ENCODE measurements at places on chromosomes 1 and 21. TPM values are rescaled to one million over a fixed set of nuclear protein-coding genes. Genes with fewer than 3 reads are reported as not detected.

KIAA0040 gene
- total RNA-seq = 27.6 TPM

DNA sequence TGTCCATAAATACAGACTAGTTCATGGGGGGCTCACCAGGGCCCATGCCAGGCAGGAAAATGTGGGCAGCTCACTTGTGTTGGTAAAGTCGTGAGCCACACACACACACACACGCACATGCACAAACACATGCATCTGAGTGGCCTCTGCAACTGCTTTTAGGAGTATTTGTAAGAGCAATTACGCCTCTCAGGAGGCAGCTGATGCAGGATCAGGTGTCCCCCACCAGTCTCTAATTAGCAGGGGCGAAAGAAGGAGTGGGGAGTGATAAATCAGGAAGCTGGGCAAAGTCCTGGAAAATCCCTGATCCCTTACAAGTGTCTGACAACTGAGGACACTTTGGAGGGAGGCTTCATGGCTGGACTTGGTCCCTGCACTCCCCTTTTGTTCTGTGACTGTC lies 5.7 kb upstream of the IVL start:
- peaks cover under 1% of the 10 kb centered on the region for H3K4me1 ChIP-seq
- no peak for DNase-seq
- no peak overlapping the region for H3K4me3 ChIP-seq
- peaks cover 19% of the 10 kb centered on the region for H3K27me3 ChIP-seq

DNA sequence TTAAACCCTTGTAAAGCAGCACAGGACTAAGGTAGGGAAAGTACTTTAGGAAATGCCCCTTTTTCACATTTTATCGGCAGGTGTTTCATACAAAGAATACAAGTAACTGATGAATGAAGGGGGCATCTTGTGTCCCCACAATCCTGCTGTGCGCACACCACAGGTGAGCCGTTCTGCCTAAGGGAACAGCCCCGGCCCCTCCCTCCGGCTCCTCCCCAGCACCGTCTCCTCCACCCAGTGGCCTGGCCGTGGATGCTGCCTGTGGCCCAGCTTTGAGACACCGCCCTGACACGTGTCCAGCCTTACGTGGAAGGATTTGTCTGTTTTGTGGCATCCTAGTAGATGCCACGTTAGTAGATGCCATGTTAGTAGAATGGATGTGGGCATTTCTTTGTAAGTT lies 12.8 kb downstream of the FAAP20 start:
- no peaks in the 10 kb centered on the region for H3K4me1 ChIP-seq
- DNase-seq = no peak
- H3K27me3 ChIP-seq = no peaks in the 10 kb centered on the region
- H3K36me3 ChIP-seq = no peaks in the 10 kb centered on the region
- H3K27ac ChIP-seq = no peak overlapping the region

GRCh38 chr1:185646202-185646683 lies 87.9 kb upstream of the HMCN1 start:
- H3K27me3 ChIP-seq = no peaks in the 10 kb centered on the region
- H3K36me3 ChIP-seq = peaks cover 4% of the 10 kb centered on the region
- H3K27ac ChIP-seq = peak overlapping the region; percentile 70
- no peak overlapping the region for H3K4me3 ChIP-seq
- peaks cover 41% of the 10 kb centered on the region for H3K4me1 ChIP-seq
- DNase-seq = no peak

CD1E gene
- not detected for total RNA-seq

ELF3 gene
- 0.30 TPM for total RNA-seq

CLCNKA gene
- total RNA-seq = not detected

DNA sequence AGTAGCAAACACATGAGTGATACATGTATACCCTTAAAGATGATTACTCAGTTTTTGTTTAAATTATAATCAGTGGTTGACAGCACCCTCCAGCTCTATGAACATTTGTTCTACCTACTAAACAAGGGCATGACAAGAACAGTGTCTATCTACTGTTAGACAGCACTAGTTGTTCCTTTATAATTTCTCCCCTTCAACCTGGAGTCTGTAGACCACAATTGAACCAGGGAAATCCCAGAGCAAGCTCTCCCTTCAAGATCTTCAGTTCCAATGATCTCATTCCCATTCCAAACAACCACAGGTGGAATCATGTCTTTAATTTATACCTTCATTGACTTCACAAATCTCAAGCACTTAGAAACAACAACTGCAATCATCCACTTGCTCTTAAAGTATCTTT lies 216.1 kb downstream of the HHIPL2 start:
- H3K4me1 ChIP-seq = no peaks in the 10 kb centered on the region
- no peak overlapping the region for H3K4me3 ChIP-seq
- no peaks in the 10 kb centered on the region for H3K27me3 ChIP-seq
- DNase-seq = no peak
- peaks cover 1% of the 10 kb centered on the region for H3K36me3 ChIP-seq
- H3K27ac ChIP-seq = no peak overlapping the region

ATP6V0B gene
- 122 TPM for total RNA-seq

GRCh38 chr1:187038784-187039183 lies 210.0 kb downstream of the PLA2G4A start:
- no peak overlapping the region for H3K4me3 ChIP-seq
- H3K36me3 ChIP-seq = no peaks in the 10 kb centered on the region
- no peak overlapping the region for H3K27ac ChIP-seq
- no peak for DNase-seq
- no peaks in the 10 kb centered on the region for H3K4me1 ChIP-seq
- peaks cover 7% of the 10 kb centered on the region for H3K27me3 ChIP-seq

RBP7 gene
- not detected for total RNA-seq

DNA sequence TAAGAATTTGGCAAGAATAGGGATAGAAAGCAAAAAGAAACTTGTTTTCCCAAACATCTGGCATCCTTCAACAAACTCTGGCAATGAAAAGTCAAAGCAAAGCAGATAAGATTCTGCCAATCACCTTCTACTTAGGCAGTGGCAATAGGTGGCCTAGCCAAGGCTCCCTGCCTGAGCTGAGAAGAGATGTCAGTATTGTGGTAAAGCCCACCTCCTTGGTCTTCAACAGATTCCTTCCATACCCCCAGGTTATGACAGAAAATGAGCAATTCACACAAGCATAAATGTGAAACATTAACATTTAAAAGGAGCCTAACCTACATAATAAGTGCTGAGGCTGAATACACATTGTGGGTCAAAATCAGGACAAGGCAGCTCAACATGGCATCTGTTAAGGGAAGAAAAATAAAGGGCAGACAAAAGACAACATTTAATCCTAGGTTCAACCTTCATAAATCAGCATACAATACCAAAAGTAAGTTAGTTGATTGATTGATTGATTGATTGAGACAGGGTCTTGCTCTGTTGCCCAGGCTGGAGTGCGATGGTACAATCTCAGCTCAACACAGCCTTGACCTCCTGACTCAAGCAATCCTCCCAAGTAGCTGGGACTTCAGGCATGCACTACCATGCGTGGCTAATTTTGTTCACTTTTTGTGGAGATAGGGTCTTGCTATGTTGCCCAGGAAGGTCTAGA lies 123.1 kb downstream of the AKT3 start:
- no peak overlapping the region for H3K4me3 ChIP-seq
- H3K4me1 ChIP-seq = peaks cover 32% of the 10 kb centered on the region
- no peaks in the 10 kb centered on the region for H3K27me3 ChIP-seq

LCE3E gene
- not detected for total RNA-seq

S100A9 gene
- total RNA-seq = not detected

DNA sequence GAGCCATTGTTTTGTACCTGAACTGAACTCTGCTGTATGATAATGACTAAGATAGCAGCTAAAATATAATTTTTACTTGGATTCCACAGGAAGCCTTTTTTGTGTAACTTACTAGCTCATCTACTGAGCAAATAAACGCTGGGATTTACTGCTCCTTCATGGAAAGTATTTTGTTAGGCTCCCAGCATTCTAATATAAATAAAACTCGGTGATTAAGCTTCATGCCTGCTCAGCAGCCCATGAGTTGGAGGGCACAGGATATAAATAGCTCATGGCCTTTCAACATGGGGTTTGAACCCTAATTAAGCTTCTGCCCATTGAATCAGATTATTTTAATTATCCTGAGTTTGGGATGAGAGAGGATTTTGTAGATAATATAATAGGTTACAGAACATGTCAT lies 180.0 kb downstream of the PCP4 start:
- peaks cover 3% of the 10 kb centered on the region for H3K27me3 ChIP-seq
- no peak overlapping the region for H3K4me3 ChIP-seq
- H3K4me1 ChIP-seq = no peaks in the 10 kb centered on the region
- H3K27ac ChIP-seq = no peak overlapping the region
- no peaks in the 10 kb centered on the region for H3K36me3 ChIP-seq

- H3K27me3 ChIP-seq = peaks cover 11% of the 10 kb centered on the region
- no peak overlapping the region for H3K4me3 ChIP-seq
- no peaks in the 10 kb centered on the region for H3K36me3 ChIP-seq
- no peak for DNase-seq
- peaks cover 3% of the 10 kb centered on the region for H3K4me1 ChIP-seq
- H3K27ac ChIP-seq = no peak overlapping the region
Measured at GRCh38 chr1:28855046-28855445, 43.1 kb downstream of the OPRD1 start.

B3GALT2 gene
- total RNA-seq = not detected

COL8A2 gene
- 1.9 TPM for total RNA-seq

DNA sequence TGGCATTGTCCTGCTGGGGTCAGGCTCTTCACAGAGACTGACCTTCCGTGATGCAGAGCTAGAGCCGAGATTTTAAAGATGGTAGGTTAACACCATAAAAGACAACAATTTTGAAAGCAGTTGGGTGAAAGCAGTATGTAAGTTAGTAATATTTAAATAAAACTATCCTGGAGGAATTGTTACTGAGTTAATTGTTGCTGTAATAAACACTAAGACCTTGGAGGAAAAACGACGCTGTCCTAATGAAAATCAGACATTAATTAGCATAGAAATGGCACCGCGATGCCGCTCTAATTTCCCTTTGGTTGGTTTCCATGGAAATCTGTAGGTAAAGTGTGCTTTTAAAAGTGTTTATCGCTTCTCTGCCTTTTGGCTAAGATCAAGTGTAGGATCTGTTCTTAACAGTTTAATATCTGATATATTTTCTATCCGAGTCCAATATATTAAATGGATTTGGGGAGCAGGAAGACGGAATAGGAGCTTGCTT lies 745 bp upstream of the ANP32E start:
- no peak overlapping the region for H3K27ac ChIP-seq
- H3K4me3 ChIP-seq = no peak overlapping the region
- DNase-seq = no peak
- H3K4me1 ChIP-seq = peaks cover 16% of the 10 kb centered on the region
- peaks cover 15% of the 10 kb centered on the region for H3K36me3 ChIP-seq

GRCh38 chr1:86687595-86687994 lies 16.8 kb upstream of the SH3GLB1 start:
- no peaks in the 10 kb centered on the region for H3K36me3 ChIP-seq
- no peak overlapping the region for H3K27ac ChIP-seq
- no peak overlapping the region for H3K4me3 ChIP-seq
- H3K27me3 ChIP-seq = no peaks in the 10 kb centered on the region
- no peaks in the 10 kb centered on the region for H3K4me1 ChIP-seq

DNA sequence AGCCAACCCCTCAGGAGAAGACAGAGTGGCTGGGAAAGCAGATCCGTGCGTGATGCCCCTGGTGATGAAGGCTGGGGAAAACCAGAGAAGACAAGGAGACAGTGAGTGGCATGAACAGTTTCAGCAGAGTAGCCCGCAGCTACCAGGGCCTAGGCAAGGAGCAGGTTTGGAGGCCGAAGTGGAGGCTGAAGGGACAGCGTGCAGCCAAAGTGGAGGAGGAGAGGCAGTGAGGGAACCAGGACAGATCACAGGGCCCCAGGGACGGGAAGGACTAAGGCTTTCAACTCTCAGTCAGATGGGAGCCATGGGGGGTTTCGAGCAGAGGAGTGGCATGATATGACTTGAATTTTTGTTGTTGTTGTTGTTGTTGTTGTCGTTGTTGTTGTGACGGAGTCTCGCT lies 59.9 kb upstream of the SELENON start:
- H3K4me3 ChIP-seq = no peak overlapping the region
- peaks cover 1% of the 10 kb centered on the region for H3K36me3 ChIP-seq
- H3K4me1 ChIP-seq = peaks cover 11% of the 10 kb centered on the region
- H3K27me3 ChIP-seq = no peaks in the 10 kb centered on the region
- no peak for DNase-seq
- no peak overlapping the region for H3K27ac ChIP-seq

DNA sequence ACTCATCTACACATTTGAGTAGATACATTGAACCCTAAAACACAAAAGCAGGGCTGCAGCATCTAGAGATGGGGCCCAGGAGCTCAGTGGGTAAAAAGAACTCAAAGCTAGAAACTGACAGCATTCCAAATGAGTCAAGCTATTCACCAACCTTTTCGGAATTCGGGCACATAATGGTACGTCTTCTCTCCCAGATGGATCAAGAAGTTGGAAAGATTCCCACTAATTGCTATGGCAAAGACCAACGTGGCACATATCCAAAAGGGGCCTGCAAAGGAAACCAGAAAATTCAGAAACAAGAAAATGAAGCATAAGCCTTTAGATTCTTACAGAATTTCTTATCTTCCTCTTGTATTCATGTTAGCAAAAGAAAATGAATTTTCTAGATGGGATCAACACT lies 18.4 kb downstream of the YIPF1 start:
- H3K4me3 ChIP-seq = no peak overlapping the region
- no peaks in the 10 kb centered on the region for H3K27me3 ChIP-seq
- DNase-seq = no peak
- no peak overlapping the region for H3K27ac ChIP-seq
- peaks cover 2% of the 10 kb centered on the region for H3K36me3 ChIP-seq

MATN1 gene
- total RNA-seq = 1.5 TPM

DNA sequence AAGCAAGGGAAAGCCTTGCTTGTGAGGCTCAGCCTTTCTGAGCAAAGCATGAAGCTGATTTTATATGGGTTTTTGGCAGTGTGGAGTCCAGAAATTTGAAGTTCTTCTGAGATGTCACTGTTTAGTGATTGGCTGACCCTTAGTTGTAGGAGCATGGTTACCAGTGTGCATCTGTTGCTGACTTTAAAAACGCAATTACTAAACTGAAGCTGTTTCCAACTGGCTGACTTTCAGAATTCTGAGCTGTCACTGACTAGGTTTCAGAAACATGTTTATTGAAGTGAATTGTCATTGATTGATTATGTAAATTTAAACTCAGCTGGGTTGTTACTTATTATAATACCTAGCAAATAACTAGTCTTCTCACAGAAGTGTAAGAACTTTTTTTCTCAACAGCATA lies 89.4 kb downstream of the PDE4B start:
- no peak for DNase-seq
- H3K36me3 ChIP-seq = no peaks in the 10 kb centered on the region
- no peaks in the 10 kb centered on the region for H3K4me1 ChIP-seq
- no peak overlapping the region for H3K4me3 ChIP-seq
- H3K27ac ChIP-seq = no peak overlapping the region
- peaks cover 3% of the 10 kb centered on the region for H3K27me3 ChIP-seq

Measured in activated naive CD8-positive, alpha-beta T cell treated with anti-CD3 and anti-CD28 coated beads for 36 hours (primary cell).